A549 (cell line): ENCODE measurements at places on chromosomes 7 and 10. TPM values are rescaled to one million over a fixed set of nuclear protein-coding genes. Genes with fewer than 3 reads are reported as not detected.

DNA sequence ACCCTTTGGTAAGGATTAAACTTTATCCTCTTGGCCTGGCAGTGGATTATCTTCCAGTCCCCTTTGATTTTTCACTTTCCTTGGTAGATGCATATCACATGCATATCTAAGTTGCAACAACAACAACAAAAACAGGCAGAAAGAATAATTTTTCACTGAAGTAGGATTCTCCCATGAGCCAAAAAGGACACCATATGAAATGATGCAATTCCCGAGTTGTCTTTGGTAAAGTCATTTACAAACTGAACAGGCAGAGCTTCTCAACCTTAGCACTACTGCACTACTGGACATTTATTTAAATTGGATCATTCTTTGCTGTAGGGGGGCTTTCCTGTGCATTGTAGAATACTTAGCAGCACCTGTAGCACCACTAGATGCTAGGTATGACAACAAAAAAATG, 195.0 kb downstream of the RELN start:
- DNase-seq: no peak

DNA sequence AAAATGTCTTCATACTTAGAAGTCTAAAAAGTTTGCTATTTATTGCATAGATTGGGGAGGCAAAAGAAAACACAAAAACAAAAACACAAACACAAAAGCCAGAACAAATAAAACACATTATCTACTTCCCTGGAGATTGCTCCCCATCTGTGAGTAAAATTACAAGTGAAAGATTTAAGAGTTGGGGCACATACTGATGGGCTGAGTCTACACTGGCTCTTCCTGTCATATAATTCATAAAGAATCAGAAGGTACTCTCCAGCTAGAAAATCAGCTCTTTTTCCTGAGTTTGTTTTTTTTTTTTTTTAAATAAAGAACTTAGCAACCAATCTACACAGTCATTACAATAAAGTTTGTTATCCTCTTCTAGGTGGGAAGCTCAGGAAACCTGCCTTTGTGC, 192.4 kb upstream of the LRRN3 start:
- no peak for DNase-seq

DNA sequence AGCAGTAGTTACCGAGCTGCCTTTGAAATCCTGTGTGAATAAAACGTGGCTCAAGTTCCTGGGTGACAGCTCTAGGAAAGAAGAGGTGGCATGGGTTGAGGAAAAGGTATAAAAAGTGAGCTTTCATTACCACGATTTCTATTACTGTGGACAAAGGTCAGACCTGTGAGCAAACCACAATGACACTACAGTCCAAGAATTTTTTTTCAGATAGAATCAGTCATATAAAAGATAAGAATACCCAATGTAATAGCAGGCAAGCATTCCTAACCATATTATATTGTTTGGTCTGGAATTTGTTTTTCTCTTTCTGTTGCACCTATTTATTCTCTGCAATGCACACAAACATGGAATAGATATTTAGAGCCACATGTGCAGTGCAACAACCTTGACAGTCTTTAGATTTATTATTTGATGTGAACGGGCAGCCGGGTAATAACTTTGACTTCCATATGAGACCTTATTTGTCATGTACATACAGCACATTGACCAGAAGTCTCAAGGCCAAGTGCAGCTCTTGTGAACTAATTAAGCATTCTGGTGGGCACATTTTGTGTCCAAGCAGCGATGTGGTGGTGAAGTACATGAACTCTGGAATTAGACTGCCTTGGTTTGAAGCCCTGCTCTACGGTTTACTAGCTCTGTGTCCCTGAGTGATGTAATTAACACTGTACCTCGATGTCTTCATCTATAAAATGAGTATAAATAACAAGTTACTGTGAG, 156.8 kb downstream of the NRCAM start:
- no peak for DNase-seq

GRCh38 chr7:105581066-105581811, at the start of gene EFCAB10:
Gene EFCAB10, minus strand, starts transcription at chr7:105581493. Its CDS starts 30 bp downstream, at chr7:105581463.
- DNase-seq: peak; percentile 89

DNA sequence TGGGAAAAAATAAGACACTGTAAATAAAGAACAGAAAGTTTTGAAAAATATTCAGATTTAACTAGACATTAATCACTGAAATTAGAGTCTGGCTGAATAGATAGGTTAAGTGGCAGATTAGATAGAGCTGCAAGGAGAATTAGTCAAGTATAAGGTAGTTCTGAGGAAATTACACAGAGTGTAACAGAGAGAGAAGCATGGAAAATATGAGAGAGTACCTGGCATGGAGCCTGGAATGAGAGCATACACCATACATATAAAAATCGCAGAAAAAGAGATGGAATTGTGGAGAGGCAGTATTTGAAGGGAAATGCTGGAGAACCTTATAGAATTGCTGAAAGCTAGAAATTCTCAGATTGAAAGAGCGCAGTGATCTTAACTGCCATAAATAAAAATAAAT, 46.9 kb downstream of the ZNRF2 start:
- DNase-seq: no peak

PNLIPRP2 gene
- polyA plus RNA-seq: 0.09 to 0.10 TPM in 2 of 3 replicates, not detected in the other

KDM7A gene
- 1.1 to 1.4 TPM (median 1.3 TPM) in 3 replicates for polyA plus RNA-seq

ARHGEF5 gene
- 2.1 to 2.6 TPM (median 2.5 TPM) in 3 replicates for polyA plus RNA-seq
